ENCODE measurements at places on chromosomes 6 and 20.

GRCh38 chr6:158069800-158070195, 88.1 kb downstream of the SYNJ2 start:
- DNase-seq, result no peak

DNA sequence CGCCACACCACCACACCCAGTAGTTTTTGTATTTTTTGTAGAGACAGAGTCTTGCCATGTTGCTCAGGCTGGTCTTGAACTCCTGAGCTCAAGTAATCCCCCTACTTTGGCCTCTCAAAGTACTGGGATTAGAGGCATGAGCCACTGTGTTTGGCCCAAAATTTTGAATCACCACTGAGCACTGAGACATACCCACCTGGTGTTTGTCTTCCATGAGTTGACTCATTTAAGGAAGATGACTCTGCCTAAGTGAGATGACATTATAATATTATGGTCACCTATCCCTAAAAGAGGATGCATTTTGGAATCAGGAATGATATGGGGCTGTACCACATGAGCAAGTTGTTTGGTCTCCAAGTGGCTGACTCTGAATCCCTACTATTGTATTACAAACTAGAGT, 54.6 kb upstream of the RNF217 start:
- DNase-seq, result no peak

GRCh38 chr6:151847064-151847463, 39.6 kb downstream of the ESR1 start:
- no peak for DNase-seq

DNA sequence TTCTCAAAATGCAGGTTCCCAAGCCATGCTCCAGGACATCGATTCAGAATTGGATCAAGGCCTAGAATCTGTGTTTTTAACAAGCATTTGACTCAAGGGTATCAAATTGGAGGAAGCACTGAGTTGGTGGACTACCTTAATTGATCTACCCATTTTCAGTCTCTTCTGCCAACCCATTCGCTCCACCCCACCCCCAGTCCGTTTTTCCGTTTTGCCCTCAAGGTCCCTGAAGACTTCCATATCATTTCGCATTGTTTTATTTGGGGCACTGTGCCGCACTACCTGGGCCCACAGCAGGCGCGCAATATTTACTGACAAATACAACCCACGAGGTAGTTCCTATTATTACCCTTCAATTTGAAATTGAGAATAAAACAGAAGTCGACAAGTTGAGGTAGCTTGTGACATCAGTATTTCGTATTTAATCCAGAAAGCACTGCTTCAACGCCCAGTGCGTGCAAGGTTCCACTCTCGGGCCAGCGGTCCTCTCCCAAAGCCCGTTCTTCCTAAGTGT, 557 bp upstream of the DHX35 start:
- peak; percentile 1 for DNase-seq

DNA sequence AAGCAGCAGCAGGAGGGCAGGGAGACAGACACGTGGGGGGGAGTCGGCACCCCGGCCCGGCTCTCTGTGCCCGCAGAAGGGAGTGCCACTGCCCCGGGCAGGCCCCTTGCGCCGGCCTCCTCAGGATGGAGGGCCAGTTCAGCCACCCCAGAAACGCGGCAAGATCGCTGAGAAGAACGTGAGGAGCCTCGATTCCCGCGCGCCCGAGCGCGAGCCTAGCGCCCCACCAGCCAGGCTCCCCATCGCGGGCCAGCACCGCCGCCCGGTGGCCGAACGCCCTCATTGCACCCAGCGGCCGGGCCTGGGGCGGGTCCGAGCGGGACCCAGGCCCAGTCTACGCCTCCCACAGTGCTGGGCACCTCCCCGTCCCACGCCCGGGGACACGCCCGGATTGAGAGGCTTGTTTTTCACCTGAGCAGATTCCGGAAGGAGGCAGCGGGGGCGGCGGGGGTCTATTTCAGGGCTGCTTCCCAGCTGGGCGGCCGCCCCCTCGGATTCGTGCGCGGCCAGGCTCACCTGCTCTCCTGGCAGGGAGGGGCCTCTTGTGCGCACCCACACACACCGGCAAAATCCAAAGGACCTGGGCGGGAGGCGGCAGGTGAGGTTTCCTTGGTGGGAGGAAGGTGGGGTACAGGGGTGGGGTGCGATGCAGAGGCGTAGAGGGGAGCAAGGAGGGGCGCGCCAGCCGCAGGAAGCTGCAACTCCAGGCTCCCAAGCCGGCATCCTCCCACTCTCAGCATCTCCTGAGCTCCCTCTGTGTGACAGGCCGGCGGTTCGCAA, 9.0 kb upstream of the GRM4 start:
- DNase-seq, result peak; percentile 52

DNA sequence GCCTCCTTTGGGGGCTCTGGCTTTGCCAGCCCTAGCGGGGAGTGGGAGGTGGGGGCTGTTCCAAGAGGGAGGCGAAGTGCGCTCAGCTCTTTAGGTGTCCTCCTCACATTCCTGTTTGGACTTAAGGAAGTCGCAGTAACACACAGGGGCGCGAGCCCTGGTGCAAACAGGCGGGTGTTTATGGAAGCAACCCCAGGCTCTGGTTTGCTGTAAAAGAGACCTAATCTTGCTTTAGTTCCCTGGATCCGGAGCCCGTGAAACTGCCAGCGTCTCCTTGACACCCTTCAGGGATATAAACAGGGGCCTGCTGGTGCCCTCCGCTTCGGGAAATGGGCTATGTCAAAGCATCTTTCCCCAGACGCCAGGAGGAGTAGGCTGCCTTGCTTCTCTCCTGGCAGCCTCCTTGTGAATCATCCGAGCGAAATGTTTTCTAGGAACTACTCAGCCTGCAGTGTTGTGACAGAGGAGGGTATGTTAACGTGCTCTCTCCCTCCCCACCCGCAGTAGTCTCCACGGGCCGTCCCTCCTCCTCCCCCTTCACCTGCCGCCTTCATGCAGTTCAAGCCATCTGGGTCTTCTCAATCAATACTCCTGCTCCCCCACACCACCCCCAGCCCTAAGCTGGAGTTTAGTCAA, 168.0 kb upstream of the LRFN2 start:
- no peak for DNase-seq

DNA sequence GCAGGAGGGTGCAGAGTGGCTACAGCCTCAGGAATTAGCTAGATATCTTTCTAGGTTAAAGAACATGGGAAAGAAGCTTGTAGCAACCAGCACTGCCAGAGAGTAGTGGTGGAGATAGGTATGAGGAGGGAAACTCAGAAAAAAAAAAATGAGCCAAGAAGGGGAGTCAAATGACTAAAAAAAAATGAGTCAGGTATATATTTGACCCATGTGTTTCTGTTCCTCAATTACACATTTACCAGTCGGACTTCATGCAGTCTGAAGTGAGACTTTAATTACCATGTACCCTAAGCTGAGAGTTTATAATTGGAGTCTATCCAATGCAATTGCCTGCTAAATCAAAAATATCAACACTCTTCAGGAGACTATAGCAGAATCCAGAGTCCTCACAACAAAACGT, 964.6 kb downstream of the HACE1 start:
- no peak for DNase-seq

GRCh38 chr6:130603391-130603790, 223.8 kb upstream of the SMLR1 start:
- DNase-seq, result no peak

- DNase-seq, result no peak
These were observed 90.1 kb downstream of the NCR2 start for GRCh38 chr6:41425511-41425910.

GRCh38 chr6:10759312-10759839, 11.8 kb downstream of the TMEM14B start:
- no peak for DNase-seq

DNA sequence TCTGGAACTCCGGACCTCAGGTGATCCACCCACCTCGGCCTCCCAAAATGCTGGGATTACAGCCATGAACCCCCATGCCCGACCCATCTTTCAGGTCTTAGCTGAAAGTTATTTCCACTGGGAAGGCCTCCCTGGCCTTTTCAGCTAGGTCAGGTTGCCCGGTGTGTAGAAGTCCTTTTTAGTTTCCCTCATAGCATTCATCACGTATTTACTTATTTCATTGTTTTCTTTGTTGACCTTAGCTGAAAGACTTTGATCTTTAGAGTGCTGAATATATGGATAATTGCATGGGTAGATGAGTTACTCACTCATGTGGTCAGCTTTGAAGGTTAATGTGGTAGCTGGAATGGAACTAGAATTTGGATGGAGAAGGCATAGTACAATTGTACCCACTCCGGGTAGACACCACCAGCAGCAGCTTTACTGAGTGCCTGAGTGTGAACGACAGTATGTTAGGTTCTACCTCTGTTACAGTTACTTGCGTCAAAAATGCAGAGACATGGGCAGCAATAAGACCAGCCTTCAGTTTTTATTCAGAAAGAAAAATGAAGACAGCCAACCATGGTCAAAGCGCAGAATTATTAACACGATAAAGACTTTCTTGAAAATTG, 9.1 kb downstream of the KIZ start:
- DNase-seq, result no peak

- no peak for DNase-seq
These were observed 22.2 kb downstream of the BANF2 start for GRCh38 chr20:17721802-17722486.

- DNase-seq, result no peak
These were observed 230.6 kb downstream of the TMEM242 start for GRCh38 chr6:157092736-157093135.

GRCh38 chr6:151109869-151110575, 129.7 kb upstream of the AKAP12 start:
- no peak for DNase-seq

DNA sequence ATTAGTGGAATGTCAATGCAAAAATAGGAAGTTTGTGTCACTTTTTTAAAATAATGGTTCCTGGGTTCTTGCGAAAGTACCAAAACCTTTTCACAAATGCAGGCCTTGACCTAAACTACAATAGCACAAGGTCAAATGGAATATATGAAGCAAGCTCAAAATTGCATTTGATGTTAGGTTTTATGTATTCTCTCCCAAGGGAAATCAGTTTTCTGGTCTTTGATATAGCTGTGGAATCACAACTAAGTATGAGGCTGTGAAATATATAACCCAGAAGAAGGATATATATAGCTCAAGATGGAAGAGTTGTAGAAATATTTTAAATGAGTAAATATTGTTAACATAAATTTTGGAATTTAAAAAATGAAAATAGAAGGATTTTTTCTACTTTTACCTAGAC, 327.3 kb downstream of the RIMS1 start:
- no peak for DNase-seq

DNA sequence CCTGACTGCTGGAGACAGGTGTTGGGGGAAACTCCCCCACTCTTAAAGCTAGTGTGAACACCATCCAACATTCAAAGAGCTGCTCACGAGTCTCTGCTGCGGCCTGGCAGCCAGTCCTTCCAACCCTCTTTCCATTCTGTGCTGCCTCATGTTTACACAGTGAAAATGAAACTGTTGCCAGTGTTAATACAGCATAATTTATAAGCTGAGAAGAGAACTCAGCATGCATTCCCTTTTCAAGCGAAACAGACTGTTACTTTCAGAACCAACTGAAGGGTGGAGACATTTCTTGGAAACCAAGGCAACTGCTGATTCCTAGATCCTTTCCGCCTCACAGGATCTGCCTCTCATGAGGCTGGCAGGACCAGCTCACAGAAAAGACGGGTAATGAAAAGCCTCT, 533.8 kb upstream of the ID4 start:
- no peak for DNase-seq

GRCh38 chr6:134627707-134628106, 309.8 kb upstream of the SGK1 start:
- DNase-seq, result no peak

DNA sequence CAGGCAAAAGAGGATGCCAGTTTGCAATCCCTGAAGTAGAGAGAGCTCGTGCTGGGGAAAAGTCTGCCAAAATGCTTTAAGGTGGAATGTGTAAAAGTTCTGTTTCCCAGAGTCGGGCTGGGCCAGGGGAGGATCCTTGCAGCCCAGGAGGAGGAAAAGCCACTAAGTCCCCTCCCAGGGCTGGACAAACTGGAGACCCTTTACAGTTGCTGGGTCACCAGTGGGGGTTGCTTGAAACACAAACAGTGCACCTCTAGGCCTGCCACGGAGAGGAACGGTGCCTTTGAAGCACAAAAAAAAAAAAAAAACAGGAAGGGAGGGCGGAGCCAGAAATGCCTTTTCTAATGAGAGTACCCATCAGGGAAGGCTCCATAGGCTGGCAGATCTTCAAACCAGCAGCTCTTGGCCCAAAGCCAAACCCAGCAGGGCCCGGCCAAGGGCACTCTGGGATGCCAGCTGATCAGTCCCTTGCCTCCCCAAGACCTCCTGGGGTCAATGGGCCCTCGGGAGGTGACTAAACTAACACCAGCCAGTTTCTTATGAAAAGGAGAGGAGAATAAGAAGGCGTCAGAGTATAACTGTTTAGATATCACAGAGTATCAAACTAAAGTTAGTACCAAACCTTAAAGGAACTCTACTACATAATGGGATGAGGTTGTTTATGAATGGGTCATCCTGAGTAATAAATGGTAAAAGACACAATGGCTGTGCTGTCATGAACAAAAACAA, 23.7 kb downstream of the HLA-A start:
- peak; percentile 36 for DNase-seq

- DNase-seq, result no peak
These were observed 81.7 kb upstream of the MTHFD1L start for GRCh38 chr6:150783813-150784212.

DNA sequence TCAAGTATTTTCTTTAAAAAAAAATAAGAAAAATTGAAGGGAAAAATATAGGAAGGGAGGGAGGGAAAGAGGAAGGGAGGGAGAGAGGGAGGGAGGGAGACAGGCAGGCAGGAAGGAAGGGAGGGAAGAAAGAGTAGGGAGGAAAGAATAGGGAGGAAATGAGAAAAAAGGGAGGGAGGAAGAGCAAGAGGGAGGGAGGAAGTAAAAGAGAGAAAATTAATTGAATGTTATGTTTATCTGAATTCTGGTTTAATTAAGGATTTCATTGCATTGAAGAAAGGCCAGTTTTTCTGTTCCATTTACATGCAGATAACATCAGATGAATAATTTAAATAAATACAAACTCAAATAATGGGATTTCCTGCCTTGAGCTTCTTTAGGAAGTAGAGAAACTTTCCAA, 47.8 kb downstream of the TENT5A start:
- no peak for DNase-seq

DNA sequence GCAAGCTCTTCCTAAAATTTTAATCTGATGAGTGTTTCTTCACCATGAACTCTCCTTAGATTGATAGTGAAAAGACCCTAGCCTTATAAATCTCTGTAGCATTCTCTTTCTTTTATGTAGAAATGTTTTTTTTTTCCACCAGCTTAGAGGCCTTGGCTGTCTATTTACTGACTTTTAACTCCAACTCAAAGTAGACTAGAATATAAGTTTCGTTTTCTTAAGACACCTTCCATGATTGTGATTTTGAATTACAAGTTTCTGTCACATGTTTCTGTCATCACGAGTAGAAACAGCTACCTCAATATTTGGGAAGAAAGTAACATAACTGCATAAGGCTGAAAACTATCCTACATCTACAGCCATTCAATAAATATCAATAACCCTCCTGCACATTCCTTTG, 17.8 kb downstream of the ADGRF4 start:
- no peak for DNase-seq

GRCh38 chr6:4129446-4129845, 5.9 kb downstream of the ECI2 start:
- DNase-seq, result no peak

GRCh38 chr6:82040405-82041221, 206.9 kb downstream of the IBTK start:
- DNase-seq, result no peak
